Activated T-helper 1 cell treated with Interleukin-2 at 50 U/mL for 16 hours (primary cell): ENCODE measurements at places on chromosomes 6 and 20.

GRCh38 chr6:124901084-124901483 lies 61.2 kb upstream of the RNF217 start:
- DNase-seq, result no peak

- no peak for DNase-seq
Measured at GRCh38 chr6:894274-894673, 201.3 kb upstream of the EXOC2 start.

GRCh38 chr20:48818481-48818987 lies 9.3 kb downstream of the PREX1 start:
- peak; percentile 29 for DNase-seq

- no peak for DNase-seq
Measured at GRCh38 chr6:45365036-45365435, 12.7 kb downstream of the SUPT3H start.

GRCh38 chr6:56148488-56149186 lies 98.7 kb downstream of the COL21A1 start:
- DNase-seq, result no peak

DNA sequence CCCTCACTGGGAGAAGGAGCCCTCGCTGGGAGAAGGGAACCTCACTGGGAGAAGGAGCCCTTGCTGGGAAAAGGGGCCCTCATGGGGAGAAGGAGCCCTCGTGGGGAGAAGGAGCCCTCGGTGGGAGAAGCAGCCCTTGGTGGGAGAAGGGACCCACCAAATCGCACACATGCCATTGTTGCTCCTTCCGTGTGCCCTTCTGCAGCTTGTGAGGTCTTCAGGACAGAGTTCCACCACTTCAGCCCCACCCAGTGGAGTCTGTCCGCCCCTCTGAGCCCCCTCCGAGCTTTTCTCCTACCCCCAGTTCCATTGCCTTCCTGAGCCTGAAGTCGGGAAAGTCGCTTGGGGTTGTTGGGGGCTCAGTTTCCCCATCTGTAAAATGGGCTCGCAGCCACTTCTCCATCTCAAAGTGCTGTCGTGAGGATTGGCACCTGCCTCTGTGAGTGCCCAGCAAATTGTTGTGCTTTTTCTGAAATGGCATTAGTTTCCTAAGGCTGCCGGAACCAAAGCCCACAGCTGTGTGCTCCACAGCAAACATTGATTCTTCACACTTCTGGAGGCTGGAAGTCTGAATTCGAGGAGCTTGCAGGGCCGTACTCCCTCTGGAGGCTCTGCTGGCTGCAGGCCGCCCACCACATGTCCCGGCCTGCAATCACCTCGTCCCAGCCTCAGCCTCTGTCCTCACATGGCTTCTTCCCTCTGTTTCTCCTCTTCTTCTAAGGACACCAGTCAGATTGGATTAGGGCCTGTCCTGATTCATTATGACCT lies 124.7 kb upstream of the PMEPA1 start:
- no peak for DNase-seq

DNA sequence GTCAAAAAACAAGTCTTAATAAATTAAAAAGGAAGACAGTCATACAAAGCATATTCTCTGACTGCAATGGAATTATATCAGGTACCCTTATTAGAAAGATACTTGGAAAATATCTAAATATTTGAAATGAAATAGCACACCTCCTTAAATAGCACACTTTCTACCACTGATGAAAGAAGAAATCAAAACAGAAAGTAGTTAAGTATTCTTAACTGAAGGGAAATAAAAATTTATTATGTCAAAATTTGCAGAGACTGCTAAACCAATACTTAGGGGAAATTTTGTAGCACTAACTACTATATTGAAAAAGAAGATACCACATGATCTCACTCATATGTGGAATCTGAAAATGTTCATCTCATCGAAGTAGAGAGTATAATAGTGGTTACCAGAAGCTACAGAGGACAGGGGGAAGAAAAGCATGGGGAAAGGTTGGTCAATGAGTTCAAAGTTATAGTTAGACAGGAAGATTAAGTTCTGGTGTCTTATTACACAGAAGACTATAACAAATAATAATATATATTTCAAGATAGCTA lies 112.2 kb downstream of the ASCC3 start:
- no peak for DNase-seq

DNA sequence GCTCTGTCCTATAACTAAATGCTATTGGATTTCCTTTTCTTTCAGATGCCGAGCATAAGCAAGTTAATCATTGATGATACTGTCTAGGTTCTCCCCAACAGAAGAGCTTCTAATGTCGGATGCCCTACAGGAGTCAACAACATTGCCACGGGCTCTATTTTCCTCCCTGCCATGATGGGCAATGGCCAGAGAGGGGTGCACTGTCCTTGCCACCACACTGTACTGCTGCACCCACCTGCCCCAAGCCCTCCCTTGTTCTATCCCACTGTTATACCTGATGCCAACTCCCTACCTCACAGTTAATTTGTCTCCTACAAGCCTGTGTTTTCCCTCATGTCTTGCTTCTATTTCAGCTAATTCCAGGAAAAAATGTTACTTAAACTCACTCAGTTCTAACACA lies 773.6 kb upstream of the CHD6 start:
- no peak for DNase-seq

DNA sequence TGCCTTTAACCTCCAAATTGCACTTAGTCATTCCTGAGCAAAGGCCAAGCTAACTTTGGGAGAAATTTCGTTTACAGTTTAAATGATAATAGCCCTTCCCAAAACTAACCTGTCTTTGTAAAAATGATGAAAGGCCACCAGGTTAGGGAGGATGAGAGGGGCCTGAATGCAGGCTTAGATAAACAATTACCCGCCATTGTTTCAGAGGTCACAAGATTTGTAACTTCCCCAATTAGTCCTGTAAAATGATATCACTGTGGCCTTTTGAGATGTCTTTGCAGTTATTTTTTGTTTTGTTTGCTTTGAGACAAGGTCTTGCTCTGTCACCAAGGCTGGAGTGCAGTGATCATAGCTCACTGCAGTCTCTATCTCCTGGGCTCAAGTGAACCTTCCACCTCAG lies 26.3 kb downstream of the GNL1 start:
- no peak for DNase-seq

GRCh38 chr6:111711476-111711875 lies 105.8 kb upstream of the TRAF3IP2 start:
- DNase-seq, result no peak

- DNase-seq, result no peak
Measured at GRCh38 chr6:107763946-107764345, 60.2 kb downstream of the SCML4 start.

- DNase-seq, result no peak
Measured at GRCh38 chr20:60628749-60629148, 623.3 kb upstream of the CDH4 start.

DNA sequence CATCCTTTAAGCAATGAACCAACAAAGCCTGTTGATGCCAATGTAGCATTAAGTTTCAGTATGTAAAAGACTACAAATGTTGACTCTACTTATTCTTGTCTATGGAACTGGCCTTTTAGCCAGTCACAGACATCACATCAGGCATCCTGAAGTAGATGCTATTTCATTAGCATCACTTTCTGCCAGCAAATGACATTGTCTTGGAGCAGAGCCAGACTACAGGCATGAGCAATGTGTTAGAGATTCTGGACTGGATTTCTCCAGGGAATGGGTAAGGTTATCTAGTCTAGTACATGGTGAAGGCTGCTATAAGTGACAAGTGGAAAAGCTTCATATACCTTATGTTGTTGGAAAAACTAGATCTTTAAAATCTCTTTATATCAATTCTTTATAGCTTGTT lies 142.9 kb downstream of the ADGRB3 start:
- DNase-seq, result no peak

GRCh38 chr6:90790058-90790457 lies 203.2 kb upstream of the MAP3K7 start:
- no peak for DNase-seq
